Adrenal gland (tissue), 19 donors: ENCODE measurements at places on chromosomes 3 and 15.
A peak's percentile ranks its signal among the peaks of the same experiment; 100 is the strongest.

- no peaks in the 10 kb centered on the region for H3K27me3 ChIP-seq
- H3K36me3 ChIP-seq: no peaks in the 10 kb centered on the region
- no peaks in the 10 kb centered on the region for H3K4me1 ChIP-seq
Measured at GRCh38 chr15:67914537-67915460, 75.0 kb upstream of the RNU6-1 start.

- H3K27me3 ChIP-seq: no peaks in the 10 kb centered on the region
- DNase-seq: no peak
- no peaks in the 10 kb centered on the region for H3K36me3 ChIP-seq
- H3K27ac ChIP-seq: no peak overlapping the region
- no peaks in the 10 kb centered on the region for H3K4me1 ChIP-seq
Measured at GRCh38 chr15:90142216-90143165, 40.2 kb upstream of the IDH2 start.

DNA sequence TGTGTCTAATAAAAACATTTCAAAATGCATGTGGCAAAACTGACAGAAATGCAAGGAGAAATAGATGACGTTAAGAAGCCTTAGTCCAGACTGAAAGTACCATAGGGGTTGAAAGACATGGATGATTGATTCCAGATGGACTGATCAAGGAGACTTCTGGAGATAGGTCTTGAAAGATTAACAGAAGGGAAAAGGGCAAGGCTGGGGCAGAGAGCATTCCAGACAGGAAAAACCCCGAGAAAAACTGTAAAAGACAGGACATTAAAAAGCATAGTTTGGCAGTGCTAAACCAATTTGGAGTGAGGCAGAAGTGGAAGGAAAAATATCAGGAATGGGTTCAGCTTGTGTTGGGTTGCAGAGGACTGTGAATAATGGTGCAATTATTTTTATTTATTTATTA is 375.2 kb upstream of the SGO1 start:
- DNase-seq: no peak
- H3K27me3 ChIP-seq: no peaks in the 10 kb centered on the region
- H3K27ac ChIP-seq: no peak overlapping the region
- H3K4me3 ChIP-seq: no peak overlapping the region
- H3K36me3 ChIP-seq: no peaks in the 10 kb centered on the region
- H3K4me1 ChIP-seq: no peaks in the 10 kb centered on the region

GRCh38 chr3:34056181-34056910 is 257.9 kb downstream of the PDCD6IP start:
- no peak overlapping the region for H3K4me3 ChIP-seq
- no peak for DNase-seq
- H3K27me3 ChIP-seq: no peaks in the 10 kb centered on the region
- H3K4me1 ChIP-seq: no peaks in the 10 kb centered on the region

DNA sequence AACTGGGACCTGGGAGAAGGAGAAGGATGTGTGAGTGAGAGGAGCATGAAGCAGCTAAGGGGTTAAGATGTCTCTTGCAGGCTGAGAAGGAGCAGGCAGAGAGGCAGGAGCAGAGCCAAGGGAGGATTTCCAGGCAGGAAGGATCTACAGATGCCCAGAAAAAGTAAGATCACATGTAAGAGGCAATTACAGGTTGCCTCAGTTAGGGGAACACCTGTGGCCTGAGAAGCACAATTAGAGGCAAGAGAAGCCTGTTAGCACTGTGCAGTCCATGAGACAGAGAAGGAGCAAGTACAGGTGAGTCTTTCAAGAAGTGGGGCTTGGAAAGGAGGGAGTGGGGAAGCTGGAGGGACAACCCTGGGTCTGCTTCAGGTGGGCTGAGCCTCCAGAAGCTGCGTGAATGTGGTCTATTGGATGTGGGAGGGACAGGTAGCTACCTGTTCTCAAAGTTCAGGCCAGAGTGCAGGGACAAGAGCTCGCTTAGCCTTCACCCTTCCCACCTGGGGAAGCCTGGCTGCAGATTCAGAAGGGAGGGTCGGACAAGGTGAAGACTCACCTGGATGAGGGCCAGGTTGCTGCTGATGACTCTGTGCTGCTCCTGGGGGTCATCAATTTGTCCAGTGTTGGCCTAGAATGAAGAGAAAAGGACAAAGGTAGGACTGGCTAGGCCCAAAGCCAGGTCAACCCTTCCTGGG is 50.7 kb downstream of the SLC41A3 start:
- H3K27ac ChIP-seq: no peak overlapping the region
- H3K4me3 ChIP-seq: no peak overlapping the region
- peaks cover 4% of the 10 kb centered on the region for H3K36me3 ChIP-seq
- H3K27me3 ChIP-seq: no peaks in the 10 kb centered on the region

DNA sequence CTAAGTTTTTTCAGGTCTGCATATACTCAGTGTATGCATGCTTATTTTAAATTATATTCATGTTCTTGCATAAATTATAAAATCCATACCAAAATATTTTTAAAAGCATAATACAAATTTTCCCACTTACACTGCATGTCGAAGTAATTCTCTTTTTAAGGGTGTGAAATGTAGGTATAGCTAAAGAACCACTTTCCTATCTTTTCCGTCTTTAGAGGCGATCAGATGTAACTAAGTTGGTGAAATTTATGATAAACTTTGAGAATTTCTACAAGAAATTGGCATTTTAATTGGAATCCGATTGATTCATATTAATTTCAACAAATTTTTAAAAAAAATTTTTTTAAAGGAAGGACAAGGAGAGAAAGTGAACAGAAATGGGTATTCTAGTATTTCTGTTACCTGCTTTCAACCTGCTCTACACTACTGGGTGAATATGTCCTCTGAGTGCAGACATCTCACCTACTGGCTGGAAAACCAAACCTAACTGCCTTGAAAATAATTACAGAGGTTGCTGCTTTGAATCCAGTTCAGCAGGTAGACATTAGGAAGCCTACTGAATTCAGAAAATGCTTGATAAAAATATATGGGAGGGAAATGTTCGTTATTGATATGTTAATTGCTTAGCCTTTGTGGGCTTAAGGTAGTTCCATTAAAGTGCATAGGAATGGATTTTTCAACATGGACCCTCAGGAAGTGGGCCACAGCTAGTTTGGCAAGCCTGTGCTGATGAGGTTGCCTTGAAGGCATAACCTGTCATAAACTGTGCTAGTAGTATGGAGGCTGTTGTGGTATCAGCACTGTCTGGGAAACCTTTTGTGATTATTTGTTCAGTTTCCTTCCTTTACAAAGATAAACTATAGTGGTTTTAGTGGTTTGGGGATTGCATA is 5.1 kb downstream of the TRIM71 start:
- no peak for DNase-seq
- peaks cover 29% of the 10 kb centered on the region for H3K27me3 ChIP-seq
- no peak overlapping the region for H3K4me3 ChIP-seq
- H3K27ac ChIP-seq: no peak overlapping the region
- H3K4me1 ChIP-seq: peaks cover under 1% of the 10 kb centered on the region
- H3K36me3 ChIP-seq: no peaks in the 10 kb centered on the region

- no peaks in the 10 kb centered on the region for H3K27me3 ChIP-seq
- H3K4me3 ChIP-seq: peak overlapping the region; percentile 99
- peak; percentile 79 for DNase-seq
- H3K36me3 ChIP-seq: no peaks in the 10 kb centered on the region
Measured at GRCh38 chr3:187743195-187744141, 1.8 kb downstream of the BCL6 start.

GRCh38 chr15:49015896-49016295 is 30.4 kb downstream of the SECISBP2L start:
- H3K36me3 ChIP-seq: peaks cover 27% of the 10 kb centered on the region
- DNase-seq: no peak
- no peak overlapping the region for H3K4me3 ChIP-seq
- no peaks in the 10 kb centered on the region for H3K27me3 ChIP-seq
- no peaks in the 10 kb centered on the region for H3K4me1 ChIP-seq

DNA sequence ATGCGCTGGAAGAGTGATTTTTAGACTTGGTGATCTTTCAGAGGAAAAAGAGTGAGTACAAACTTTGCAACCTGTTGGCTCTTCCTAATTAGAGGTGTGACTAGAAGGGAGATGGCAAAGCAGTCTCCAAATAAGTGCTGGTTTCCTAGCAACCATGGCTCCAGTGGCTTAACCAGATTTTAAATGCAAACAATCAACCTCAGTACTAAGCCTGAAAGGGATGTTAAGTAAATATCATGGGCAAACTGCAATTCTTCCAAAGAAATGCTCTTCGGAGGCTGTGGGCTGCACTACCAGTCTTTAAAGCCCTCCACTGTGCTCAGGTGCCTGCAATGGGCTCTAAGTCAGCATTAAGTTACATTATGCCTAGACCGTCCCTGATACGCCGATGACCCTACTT is 678.1 kb upstream of the CCDC54 start:
- no peaks in the 10 kb centered on the region for H3K27me3 ChIP-seq
- no peaks in the 10 kb centered on the region for H3K4me1 ChIP-seq
- H3K36me3 ChIP-seq: no peaks in the 10 kb centered on the region
- H3K4me3 ChIP-seq: no peak overlapping the region
- H3K27ac ChIP-seq: no peak overlapping the region

DNA sequence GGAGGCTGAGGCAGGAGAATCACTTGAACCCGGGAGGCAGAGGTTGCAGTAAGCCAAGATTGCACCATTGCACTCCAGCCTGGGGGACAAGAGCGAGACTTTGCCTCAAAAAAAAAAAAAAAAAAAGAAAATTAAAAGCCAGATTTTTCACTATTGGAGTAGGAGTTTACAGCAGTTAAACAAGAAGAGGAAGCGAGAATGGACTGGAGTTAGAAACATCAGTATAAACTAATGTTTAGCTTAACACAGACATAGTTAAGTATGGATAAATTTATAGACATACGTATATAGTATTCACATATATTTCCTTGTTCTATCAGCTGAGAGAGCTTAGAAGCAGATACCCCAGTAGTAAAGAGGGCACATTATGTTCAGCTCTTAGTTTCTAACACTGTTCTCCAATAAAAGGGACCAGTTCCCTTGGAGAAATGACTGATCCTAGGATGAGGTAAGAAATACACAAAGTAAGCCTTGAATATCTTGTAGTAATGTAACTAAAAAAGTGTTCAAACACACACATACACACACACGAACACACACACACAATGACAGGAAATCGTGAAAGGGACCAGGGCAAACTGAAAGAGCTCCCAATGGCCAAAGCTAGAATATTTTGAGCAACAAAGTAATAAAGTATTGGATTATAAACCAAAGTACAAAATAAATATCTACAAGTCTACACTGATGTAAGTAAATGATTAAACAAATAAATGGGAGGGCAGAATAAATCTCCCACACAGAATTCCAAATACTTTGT is 25.1 kb downstream of the PIK3CB start:
- no peak overlapping the region for H3K4me3 ChIP-seq
- peaks cover 8% of the 10 kb centered on the region for H3K4me1 ChIP-seq
- H3K27me3 ChIP-seq: no peaks in the 10 kb centered on the region
- no peak overlapping the region for H3K27ac ChIP-seq
- H3K36me3 ChIP-seq: no peaks in the 10 kb centered on the region
- DNase-seq: no peak

- no peaks in the 10 kb centered on the region for H3K27me3 ChIP-seq
- H3K36me3 ChIP-seq: no peaks in the 10 kb centered on the region
- no peak overlapping the region for H3K27ac ChIP-seq
- no peaks in the 10 kb centered on the region for H3K4me1 ChIP-seq
- H3K4me3 ChIP-seq: no peak overlapping the region
Measured at GRCh38 chr3:85862893-85863455, 904.2 kb downstream of the CADM2 start.

GRCh38 chr3:179181021-179181472 is 32.9 kb downstream of the PIK3CA start:
- no peaks in the 10 kb centered on the region for H3K36me3 ChIP-seq
- H3K27ac ChIP-seq: peak overlapping the region; percentile 29
- no peak for DNase-seq
- H3K4me3 ChIP-seq: no peak overlapping the region
- no peaks in the 10 kb centered on the region for H3K27me3 ChIP-seq
- peaks cover 40% of the 10 kb centered on the region for H3K4me1 ChIP-seq

DNA sequence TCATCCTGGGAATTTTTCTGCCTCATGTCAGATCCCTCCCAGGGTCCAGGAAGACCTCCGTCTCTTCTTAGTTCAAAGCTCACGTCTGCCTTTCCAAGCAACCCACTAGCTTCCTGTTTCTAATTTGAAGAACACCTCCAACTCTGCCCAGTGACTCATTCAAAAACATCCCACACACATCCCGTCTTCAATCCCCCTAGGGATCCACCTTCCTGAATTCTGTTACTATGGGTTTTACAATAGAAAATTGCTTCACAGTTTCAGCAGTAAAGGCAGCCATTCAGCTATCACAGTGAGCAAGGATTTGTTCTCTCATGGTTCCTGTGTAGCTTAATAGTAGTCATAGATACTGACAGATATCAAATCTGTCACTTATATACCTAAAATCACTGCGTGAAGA is 308.3 kb upstream of the CCDC54 start:
- peaks cover 3% of the 10 kb centered on the region for H3K4me1 ChIP-seq
- H3K27me3 ChIP-seq: no peaks in the 10 kb centered on the region
- H3K4me3 ChIP-seq: no peak overlapping the region
- no peak for DNase-seq
- no peak overlapping the region for H3K27ac ChIP-seq

- no peaks in the 10 kb centered on the region for H3K27me3 ChIP-seq
- DNase-seq: no peak
- no peaks in the 10 kb centered on the region for H3K36me3 ChIP-seq
- no peaks in the 10 kb centered on the region for H3K4me1 ChIP-seq
- no peak overlapping the region for H3K27ac ChIP-seq
Measured at GRCh38 chr3:164267053-164267452, 811.2 kb downstream of the SI start.

GRCh38 chr3:10006048-10006761 is 19.6 kb upstream of the EMC3 start:
- no peak overlapping the region for H3K4me3 ChIP-seq
- no peak overlapping the region for H3K27ac ChIP-seq
- peak; percentile 34 for DNase-seq
- H3K36me3 ChIP-seq: no peaks in the 10 kb centered on the region
- peaks cover 4% of the 10 kb centered on the region for H3K4me1 ChIP-seq
- H3K27me3 ChIP-seq: no peaks in the 10 kb centered on the region

DNA sequence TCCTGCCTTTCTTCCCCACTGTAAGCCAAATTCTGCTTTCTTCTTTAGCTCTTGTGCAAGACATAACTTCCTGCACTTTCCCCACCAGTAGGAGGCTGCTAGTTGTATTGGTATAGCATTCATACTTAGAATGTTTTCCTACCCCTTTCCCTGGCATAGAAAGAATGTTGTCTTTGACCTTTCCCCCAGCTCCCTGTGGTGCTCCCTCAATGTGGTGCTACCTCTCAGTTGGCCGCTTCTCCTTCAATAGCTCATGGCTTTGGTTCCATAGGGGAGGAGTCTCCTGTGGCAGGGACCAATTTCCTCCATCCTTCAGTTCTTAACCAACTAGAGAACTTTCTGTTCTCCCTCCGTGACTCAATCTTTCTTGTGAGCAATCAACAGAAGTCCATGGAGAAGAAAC is 67.5 kb upstream of the AKAP13 start:
- H3K27ac ChIP-seq: no peak overlapping the region
- no peak overlapping the region for H3K4me3 ChIP-seq
- no peaks in the 10 kb centered on the region for H3K27me3 ChIP-seq
- no peaks in the 10 kb centered on the region for H3K4me1 ChIP-seq
- H3K36me3 ChIP-seq: no peaks in the 10 kb centered on the region
- no peak for DNase-seq

DNA sequence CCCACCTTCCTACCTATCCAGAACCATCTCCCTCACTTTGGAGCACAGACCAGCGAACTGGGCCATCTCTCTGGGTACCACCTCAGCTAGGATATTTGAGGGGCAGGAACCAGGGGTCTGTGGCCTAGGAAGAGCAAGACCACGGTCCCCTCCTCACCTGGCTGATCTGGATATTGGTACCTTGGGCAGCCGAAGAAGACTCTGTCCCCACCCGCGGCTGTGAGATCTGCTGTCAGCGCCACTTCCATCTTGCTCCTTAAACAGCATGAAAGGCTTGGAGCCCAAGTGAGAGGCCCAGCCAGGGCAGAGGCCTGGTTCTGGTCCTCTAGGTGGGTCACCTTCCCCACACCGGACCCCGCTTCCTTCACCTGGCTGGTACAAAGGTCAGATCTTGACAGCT is 26.6 kb downstream of the SEC61A1 start:
- H3K27me3 ChIP-seq: no peaks in the 10 kb centered on the region
- no peak for DNase-seq
- H3K4me1 ChIP-seq: peaks cover 4% of the 10 kb centered on the region
- H3K36me3 ChIP-seq: peaks cover 4% of the 10 kb centered on the region
- no peak overlapping the region for H3K27ac ChIP-seq
